ENCODE measurements at places on chromosomes 4 and X.

DNA sequence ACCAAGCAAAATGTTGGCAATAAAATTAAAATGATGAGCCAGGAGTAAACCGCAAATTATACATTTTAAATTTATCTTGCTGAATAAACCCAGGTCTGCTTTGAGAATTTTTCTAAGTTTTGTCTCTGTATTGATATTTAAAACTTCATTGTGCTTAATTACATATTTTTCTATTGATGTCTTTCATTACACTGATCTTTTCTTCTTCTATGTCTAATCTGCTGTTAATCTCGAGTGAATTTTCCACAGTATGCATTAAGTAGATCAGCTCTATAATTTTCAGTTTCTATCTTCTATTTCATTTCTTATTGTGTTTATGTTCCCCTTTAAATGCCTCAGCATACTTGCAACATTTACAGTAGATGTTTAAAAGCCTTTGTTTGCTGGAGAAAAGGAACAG, 918.7 kb downstream of the FAT4 start:
- H3K27me3 ChIP-seq: no peaks in the 10 kb centered on the region

GRCh38 chr4:68466751-68467150, 19.5 kb downstream of the TMPRSS11E start:
- no peaks in the 10 kb centered on the region for H3K36me3 ChIP-seq
- DNase-seq: no peak
- no peaks in the 10 kb centered on the region for H3K4me1 ChIP-seq
- H3K27me3 ChIP-seq: no peaks in the 10 kb centered on the region

DNA sequence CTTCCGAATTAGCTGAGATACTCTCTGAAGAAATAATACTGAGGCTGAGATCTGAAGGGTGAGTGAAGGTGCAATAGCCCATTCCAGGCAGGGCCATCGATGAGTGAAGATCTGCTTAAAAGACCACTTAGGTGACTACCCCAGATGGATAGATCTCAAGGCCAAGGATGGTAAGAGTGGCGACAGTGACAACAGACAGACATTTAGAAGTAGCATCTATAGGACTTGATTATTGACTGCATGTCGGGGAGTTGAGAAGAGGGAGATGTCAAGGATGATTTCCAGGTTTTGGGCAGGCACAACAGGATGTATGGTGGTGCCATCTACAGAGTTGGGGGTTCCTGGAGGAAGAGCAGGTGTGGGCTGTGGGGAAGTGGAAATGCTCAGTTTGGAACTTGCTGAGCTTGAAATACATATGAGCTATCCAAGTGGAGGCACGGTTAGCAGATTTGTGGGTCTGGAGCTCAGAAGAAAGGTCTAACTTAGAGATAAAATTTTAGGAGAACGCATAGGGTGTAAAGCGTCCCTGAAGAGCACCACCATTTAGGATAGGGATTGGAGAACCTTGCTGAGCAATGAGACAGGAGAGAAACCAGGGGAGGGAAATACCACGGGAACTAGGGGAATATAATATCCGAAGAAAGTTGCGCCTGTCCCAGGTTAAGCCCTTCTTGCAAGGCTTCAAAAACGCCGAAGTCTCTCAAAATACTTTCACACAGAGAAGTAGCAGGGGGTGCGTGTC, 688 bp downstream of the UFSP2 start:
- peak; percentile 2 for DNase-seq
- peak overlapping the region; percentile 98 for H3K27ac ChIP-seq
- peak overlapping the region; percentile 76 for H3K4me3 ChIP-seq
- no peaks in the 10 kb centered on the region for H3K27me3 ChIP-seq

GRCh38 chrX:9459186-9459748, 5.6 kb upstream of the TBL1X start:
- no peak overlapping the region for H3K27ac ChIP-seq
- H3K36me3 ChIP-seq: no peaks in the 10 kb centered on the region
- H3K4me1 ChIP-seq: peaks cover 13% of the 10 kb centered on the region
- no peak overlapping the region for H3K4me3 ChIP-seq
- DNase-seq: no peak

Measured in cardiac muscle cell (in vitro differentiated cells and primary cell).